ENCODE measurements at places on chromosomes 13 and 19. TPM values are rescaled to one million over a fixed set of nuclear protein-coding genes. Genes with fewer than 3 reads are reported as not detected.

DNA sequence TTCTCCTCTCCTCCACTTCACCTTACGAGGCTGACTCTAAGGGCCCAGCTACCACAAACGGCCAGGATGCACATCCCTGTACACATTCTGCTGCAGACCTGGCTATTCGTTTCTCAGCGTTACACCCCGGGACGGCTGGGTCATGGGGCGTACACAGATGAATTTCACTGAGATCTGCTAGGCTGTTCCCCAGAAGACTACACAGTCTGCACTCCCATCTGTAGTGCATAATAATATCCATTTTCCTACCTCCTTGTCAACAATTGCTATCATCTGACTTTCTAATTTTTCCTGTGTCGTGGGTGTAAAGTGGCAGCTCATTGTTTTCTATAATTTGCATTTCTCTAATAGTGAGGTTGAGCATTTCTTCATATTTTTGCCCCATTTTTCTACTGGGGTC is 85.7 kb downstream of the TM9SF2 start:
- no peak for DNase-seq

GRCh38 chr19:29285878-29286277 is 72.9 kb upstream of the UQCRFS1 start:
- DNase-seq, result peak; percentile 18

CD37 gene
- total RNA-seq, result not detected

MYH14 gene
- 2.8 TPM for total RNA-seq

MEIS3 gene
- 31.9 TPM for total RNA-seq

- DNase-seq, result no peak
Observed at GRCh38 chr13:26046639-26047038, 5.2 kb downstream of the SHISA2 start.

DNA sequence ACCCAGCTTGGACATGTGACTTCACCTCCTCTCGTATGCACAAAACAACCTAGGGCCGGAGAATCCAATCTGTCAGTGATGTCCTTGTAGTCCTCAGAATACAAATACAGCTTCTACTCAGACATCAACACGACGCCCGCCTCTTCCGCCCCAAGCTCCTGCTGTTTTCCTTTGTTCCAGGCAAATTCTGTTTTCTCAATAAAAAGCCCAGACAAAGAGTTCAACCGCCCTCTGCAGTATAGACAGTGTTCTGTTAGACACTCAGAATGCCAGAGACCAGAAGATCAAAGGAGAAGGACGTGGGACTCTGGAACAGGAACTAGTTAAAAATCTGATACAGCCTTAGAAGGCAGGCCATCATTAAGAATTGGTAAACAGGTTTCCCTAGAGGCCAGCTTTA is 42.0 kb upstream of the GGACT start:
- DNase-seq, result no peak

ANKRD24 gene
- 0.53 TPM for total RNA-seq

DNA sequence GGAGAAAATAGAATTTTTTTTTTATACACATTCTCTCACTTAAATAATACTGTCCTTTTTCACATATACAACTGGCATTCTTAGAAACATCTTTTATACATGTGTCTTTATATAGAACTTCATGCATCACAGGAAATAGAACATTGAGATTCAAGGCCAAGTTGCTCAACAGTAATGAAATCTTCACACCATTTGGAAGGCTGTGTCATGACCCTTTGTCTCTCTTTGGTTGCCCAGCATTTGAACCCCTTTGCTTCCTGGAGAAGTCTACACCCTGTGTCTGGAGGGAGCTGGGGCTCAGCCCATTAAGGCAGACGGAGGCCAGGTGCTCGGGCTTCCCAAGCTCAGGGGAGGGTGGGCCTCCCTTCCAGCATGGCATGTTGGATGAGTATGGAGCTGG is 41.1 kb downstream of the B3GLCT start:
- no peak for DNase-seq

DNA sequence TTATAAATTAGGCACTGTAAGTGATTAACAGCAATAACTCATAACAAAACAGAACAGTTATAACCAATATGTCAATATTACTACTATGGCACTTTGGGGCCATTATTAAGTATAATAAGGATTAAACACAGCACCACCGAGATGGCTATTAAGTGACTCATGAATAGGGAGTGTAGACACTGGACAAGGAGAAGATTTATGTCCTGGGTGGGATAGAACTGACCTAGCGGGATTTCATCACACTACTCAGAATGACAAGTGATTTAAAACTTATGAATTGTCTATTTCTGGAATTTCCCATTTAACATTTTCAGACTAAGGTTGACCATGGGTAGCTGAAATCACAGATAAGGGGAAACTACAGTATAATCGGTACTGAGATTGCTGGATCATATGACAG is 79.0 kb upstream of the SLC7A1 start:
- peak; percentile 86 for DNase-seq

NLRP5 gene
- 0.24 TPM for total RNA-seq

DNA sequence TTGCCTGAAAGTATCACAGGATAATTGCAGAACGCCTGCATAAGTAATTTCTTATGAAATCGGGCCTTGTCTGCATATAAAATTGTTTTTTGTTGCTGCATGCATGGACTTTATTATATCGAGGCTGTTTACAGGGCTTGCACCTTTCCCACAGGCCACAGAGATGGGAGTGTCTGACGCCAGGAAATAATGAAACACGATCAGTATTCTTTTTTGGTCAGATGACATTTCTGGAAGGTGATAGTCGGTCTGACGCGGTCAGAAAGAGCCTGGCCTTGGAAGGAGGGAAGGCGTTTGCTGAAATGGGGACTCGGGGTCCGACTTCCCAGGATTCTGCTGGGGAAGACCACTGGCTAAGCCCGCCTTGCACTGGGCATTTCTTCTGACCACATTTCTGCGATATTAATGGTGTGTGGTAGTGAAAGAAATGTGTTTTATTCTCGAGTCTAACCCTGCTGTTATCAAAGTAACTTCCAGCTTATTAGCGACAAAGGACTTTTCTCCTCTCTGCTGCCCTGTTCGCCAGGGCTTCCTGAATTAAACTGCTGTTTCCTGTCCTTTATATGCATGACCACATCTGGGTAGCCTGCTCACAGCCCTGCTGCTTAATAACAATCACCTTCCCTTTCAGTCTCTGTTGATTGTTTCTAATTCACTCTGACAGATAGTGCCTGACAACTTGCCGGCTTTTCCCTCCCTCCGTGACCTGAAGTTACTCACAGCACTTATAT is 11.6 kb upstream of the ZNF536 start:
- DNase-seq, result no peak

DNA sequence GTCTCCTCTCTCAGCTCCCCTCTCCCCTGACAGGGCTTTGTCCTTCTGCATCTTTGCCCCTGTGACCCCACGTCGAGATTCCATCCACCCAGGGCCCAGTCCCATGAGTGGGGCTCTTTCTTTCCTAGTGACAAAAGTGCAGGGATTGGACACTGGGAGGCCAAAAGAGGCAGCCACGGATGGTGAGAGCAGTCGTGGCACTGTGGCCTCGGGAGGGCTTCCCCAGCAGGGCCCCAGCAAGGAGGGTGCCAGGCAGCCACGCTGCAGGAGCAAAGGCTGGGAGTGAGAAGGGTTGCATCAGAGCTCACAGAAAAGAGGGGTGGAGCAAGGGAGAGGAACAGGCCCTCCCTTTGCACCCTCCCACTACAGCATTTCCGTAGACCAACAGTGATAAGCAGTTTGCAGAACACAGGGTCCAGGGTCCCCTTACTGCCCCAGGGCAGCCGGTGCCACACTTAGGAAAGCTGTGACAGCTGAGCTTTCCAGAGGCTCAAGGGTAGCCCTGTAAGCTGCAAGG is 4.9 kb downstream of the ZSCAN1 start:
- DNase-seq, result no peak

SYNE4 gene
- total RNA-seq, result 0.29 TPM

GRCh38 chr19:32427536-32427935 is 22.0 kb downstream of the DPY19L3 start:
- DNase-seq, result no peak

- DNase-seq, result no peak
Observed at GRCh38 chr19:30602661-30603350, 230.6 kb downstream of the ZNF536 start.

ILF3 gene
- total RNA-seq, result 172 TPM

DNA sequence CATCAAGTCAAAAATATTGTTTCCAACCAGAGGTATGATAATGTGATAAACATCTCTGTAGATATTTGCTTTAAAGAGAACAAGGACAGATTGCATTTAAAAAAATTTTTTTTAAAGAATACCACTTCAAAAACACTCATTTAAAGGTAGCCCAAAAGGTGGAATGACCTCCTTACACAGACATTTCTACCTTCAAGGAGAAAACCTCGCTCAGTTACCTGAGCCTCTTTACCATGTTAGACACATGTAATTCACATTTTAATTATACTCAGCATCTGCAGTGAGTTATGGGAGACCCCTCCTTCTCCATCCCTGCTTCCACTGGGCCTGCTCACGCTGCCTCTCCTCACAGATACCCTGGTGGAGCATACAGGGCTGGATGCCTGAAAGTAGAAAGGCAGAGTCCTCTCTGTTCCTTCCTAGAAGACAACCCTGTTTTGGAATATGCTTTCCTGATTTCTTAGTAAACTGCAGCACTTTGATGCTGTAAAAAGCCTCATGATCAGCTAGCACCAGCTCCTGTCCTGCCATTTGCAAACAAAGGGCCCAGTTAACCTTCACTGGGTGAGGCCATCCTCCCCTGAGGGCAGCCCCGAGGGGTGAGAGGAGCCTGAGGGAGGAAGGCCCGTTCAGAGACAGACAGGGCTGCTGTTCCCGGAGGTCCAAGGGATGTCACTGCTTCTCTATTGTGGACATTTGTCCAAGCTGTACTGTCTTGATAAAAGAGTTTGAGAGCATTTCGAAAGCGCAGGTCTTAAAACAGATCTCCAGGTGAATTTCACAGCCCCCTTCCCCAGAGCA is 117.8 kb downstream of the IRS2 start:
- no peak for DNase-seq

DNA sequence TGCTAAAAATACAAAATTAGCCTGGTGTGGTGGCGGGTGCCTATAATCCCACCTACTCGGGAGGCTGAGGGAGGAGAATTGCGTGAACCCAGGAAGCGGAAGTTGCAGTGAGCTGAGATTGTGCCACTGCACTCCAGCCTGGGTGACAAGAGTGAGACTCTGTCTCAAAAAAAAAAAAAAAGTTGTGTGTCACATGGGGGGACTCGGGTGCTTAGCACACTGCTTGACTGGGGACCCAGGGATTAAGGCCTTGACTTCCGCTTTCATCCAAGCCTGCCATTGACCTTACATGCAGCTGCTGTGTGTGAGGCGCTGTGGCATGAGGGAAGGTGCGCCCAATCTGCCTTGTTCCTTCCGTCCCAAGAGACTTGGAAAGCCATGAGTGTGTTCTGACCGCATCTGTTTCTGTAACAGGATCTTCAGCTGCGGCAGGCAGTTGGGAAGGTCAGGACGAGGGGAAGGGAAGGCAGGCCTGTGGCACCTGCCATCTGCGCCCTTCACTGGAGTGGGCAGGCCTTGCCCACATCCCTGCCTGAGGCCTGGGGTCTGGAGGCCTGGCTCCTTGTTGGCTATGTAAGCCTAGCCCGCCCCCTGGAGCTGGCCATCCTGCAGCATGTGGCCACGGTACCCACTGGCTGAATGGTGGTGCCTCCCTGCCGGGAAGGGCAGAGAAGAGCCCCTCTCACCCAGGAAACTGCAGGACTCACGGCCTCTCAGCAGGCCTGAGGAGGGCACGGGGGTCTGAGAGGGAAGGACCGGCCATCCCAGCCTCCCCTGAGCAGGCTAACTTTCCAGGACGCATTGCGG is 23.0 kb downstream of the PPP1R37 start:
- no peak for DNase-seq

DNA sequence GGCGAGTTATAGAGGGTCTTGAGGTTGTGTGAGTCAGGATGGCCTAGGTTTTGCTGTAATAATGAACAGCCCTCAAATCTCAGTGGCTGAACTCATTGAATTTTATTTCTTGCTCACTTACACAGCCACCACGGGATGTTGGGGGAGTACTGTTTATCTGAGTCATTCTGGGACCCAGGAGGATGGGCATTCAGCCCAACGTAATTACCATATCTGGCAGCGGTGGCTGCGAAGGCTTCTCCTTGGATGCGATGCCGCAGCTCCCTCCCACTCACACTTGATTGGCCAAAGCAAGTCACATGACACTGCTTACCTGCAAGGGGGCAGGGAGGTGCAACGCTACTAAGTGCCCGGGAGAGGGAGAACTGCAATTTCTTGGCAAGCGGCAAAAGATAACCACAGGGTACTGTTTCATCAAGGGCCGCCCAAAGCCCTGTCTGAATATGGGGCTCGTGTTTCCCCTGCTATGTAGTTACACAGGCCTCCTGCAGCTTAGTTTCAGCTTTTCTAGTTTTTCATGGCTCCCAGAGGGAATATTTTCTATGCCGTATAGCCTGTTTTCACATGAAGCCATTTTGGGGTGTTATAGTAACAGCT is 19.9 kb downstream of the ZSWIM9 start:
- peak; percentile 58 for DNase-seq

HTR2A gene
- 0.02 TPM for total RNA-seq

- DNase-seq, result peak; percentile 28
Observed at GRCh38 chr13:110713981-110714796, 689 bp downstream of the ING1 start.

DNA sequence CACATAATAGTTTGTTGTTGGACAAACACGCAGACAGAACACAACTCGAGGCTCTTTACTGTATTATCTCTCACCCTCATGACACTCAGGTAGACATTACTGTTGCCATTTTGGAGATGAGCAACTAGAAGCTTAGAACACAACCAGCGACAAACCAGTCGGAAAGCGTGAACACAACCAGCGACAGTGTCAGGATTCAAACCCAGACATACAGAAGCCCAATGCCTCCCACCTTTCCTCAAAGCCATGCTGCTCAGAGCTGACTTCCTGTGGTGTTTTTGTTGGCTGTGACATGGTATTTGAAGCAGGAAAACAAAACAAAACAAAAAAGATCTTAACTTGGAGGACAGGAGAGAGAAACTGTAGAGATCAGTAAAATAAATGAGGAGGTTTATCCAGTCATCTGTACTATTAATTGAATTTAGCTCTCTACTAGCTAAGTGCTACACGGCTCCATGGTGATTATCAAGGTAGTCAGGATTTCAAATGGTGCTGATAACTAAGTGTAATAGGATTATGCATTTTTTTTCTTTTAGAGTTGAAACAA is 92.1 kb downstream of the STARD13 start:
- DNase-seq, result no peak

DNA sequence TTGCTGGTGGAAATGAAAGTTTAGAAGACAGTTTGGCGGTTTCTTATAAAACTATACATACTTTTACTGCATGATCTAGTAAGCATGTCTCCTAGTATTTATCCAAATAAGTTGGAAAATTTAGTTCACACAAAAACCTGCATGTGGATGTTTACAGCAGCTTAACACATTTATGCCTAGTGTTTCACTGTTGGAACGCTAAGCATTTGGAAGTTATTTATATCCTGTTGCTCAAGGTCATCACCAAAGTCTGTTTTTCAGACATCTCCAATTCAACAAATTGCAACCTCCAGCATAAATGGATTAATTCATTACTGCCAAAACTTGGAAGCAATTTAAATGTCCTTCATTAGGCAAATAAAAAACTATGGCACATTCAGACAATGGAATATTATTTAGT is 461.8 kb downstream of the SUCLA2 start:
- no peak for DNase-seq

TEX101 gene
- not detected for total RNA-seq

Data from A172 (cell line).